Common myeloid progenitor, CD34-positive (primary cell): ENCODE measurements at places on chromosomes 4 and X.
A peak's percentile ranks its signal among the peaks of the same experiment; 100 is the strongest.

GRCh38 chr4:70280567-70280966 is 38.2 kb downstream of the CSN3 start:
- no peak for DNase-seq

- DNase-seq: no peak
Measured at GRCh38 chr4:74120086-74120485, 21.1 kb upstream of the CXCL2 start.

- peak; percentile 0 for DNase-seq
Measured at GRCh38 chr4:167177925-167178324, 56.4 kb downstream of the SPOCK3 start.

- DNase-seq: no peak
Measured at GRCh38 chr4:112379306-112379705, 82.1 kb downstream of the ALPK1 start.

- DNase-seq: no peak
Measured at GRCh38 chr4:31548021-31548420, 827.9 kb downstream of the PCDH7 start.

DNA sequence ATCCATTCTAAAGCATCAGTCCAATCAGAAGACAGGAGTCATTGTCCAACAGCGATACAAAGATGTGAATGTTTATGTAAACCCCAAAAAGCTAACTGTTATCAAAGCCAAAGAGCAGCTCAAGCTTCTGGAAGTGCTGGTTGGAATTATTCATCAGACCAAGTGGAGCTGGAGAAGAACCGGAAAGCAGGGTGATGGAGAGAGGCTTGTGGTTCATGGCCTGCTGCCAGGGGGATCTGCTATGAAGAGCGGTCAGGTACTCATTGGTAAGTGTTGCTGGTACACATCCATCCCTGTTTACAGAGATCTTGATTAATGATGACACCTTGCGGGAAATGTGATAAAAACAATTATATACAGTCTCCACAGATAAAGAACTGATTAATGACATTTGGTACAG is 11.0 kb downstream of the INTU start:
- DNase-seq: no peak

DNA sequence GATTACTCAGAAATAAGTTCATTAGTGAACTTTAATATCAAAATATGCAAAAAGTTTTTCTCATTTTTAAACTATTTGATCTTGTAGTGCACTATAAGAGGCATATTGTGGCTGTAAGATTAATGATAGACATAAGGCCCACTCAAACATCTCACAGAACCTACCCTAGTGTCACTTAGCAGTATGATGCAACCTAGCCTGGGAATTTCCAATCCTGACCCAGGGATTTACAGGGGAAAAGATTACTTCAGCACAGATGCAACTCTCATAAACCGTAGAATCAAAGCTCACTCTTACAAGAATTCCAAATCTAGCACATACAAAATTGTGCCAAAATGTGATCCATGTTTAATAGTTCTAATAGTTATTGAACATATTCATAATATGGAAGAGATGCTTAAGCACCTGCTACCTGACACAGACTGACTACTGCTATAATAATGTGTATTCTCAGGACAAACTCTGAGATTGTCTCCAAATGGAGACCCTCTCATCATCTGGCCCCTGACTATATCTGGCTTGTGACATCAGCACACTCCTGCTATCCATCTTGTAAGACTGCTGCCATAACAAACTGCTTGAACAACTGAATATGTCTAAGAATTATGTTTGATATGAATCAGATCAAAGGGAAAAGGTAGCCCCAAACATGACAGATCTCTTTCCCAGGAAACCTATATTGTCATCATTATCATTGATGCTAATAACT is 271.9 kb downstream of the PABPC4L start:
- no peak for DNase-seq

DNA sequence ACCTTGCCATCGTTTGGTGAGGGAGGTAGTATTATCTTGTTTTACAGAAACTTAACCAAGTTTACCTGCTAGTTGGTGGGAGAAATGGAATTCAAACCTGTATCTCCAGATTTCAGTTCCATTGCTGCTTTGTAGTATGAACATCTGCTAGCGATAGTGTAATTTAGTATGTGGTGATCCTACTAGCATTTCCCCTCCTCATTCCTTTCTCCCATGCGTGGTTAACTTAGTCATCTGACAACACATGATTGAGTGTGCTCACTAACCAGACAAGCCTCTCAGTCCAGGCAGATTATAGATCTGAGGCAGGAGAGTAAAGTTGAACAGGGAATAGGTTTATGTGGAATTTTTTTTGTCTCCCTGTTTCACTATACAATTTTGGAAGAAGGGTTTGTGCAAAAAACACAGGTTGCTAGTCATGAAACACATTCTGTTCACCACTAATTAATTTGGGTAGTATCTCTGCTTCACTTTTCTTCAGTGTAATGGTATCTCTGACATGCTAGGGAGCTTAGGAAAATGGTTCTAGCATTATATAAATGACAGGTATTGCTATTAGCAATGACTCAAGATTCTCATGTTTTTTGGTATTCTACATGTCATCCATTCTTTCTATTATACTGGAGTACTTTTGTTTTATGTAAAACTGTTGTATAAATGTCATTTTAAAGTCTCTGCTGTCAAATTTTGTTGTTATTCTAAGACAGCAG is 21.7 kb downstream of the RBPJ start:
- no peak for DNase-seq

DNA sequence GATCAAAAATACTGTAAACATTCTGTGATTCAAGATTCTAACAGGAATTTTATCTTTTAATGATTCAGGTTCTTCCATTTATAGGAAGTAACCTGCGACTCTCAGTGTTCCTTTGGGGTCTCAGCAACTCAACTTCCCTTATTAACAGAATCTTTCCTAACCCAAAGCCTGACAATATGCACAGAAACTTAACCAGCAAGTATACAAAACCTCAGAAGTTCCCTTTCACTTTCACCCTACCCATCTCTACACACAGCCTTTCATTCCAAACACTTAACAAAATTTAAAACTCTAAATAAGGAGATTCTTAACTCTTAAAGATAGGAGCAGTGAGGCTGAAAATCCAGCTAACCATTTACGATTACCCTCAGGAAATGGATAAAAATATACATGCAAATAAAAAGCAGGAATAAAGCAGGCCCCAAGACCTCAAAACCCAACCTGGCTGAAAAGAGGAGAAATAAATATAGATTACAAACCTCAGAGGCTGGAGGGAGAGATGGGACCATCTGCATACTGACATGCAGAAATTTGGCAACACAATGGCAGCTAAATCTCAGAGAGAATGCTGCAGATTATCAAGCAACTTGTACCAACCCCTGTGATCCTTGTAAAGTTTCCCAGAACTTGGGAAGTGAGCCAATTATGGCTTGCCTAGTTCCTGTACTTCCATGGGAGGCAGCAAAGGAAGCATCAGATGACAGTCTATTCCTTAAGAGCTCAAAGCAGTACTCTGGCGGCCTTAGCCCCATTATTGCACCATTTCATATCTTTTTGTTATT is 101.0 kb downstream of the ATP11C start:
- DNase-seq: peak; percentile 67

DNA sequence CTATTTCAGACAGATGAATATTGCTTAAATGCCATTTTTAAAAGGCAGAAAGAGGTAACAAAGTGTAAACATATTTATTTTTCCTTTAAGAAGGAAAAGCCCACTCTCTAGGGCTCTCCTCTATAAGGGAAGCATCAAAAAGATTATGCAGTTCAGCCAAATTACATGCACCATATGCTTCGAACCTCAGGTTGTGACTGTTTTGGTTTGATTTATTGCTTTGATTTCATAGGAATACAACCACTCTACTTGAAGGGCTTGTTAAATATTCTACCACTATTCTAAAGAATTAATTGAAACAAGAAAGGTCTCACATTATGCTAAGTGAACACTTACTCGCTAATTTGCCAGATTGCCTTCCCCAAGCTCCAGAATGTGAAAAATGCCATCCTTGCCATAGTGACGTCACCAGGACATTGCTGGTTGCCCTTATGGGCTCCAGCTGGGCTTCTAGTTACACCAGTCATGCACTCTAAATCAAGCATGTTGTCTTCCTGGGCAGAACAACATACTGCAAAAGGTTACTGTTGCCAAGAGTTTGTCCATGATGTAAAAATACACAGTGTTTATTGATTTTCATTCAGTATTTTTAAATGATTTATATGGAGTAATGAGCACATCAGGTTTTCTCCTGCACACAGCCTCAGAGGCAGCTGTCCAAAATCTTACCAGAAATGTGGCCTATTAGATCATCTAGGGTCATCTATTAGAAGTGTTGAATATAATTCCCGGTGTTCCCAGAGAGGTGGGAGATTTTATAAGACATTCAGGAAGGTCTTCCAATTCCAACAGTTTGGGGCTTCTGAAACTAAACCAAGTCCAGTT is 164.4 kb upstream of the RAPGEF2 start:
- DNase-seq: no peak

- no peak for DNase-seq
Measured at GRCh38 chrX:148811236-148811635, 310.8 kb downstream of the AFF2 start.

- DNase-seq: no peak
Measured at GRCh38 chr4:181860157-181860556, 383.0 kb upstream of the TENM3 start.

DNA sequence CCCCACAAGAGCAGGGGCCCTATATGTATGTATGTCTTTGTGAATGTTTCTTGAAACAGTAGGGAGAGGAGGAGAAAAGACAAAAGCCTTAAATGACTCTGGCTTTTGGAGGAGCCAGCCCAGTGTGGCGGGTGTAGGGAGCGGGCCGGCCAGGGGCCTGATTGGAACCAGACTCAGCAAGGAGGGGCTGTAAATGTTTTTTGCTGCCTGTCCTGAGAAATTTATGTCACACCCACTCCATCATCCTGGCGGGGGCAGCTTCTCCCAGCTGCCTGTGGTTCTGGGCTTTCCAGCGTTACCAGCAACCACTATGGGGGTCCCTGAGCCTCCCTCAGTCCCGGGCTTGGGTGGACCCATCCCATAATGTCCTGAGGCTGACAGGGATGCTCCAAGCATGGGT is 130.8 kb downstream of the PJA1 start:
- DNase-seq: no peak

DNA sequence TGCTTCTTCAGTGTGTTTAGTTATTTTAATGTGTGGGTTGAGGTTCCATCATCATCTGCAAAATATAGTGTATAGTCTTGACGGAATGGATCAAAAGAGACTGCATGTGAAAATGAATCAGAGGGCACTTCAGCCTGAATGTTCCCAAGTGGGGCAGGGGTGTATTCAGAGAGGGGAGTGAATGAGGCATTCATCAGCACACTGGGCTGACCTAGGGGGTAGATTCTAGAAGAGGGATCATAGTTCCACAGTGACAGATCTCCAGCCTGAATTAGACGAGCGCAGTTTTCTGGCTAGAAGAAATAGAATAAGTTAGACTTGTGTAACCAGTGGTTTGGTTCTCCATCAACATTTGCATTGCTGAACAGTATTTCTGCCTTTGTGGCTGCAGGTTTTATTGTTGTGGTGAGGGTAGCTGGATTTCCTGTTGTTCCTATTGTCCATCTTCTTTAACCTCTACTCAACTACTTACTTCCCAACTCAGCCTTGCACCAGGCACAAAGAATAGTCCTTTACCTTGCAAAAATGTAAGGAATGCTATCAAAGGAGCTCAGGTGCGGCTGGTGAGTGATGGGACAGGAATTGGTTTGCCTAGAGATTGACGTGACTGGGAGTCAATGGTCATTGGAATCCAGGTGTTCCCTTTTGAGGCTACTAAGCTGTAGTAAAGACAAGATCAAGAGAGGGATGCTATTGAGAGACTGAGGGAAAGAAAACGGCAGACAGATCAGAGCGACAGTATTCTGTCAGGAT is 50.9 kb downstream of the NAP1L5 start:
- no peak for DNase-seq

DNA sequence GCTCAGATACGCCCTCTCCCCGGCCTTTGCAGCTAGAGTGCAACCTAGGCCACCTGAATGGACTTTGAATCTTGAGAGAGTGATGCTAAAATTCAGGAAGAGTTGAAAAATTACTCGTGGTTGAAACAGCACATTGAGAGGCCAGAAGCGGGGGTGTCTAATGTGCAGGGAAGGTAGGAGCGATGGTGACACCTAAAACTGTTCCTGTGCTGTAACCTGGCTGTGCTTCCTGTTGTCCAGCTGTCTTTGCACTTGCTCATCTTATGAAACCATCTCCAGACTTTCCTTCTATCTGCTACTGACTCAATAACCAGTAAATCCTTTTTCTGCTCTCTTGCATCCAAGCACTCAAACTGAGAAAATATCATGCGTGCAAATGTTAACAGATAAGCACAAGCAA is 106.4 kb upstream of the RPS6KA3 start:
- DNase-seq: no peak

GRCh38 chr4:76984127-76984526 is 34.6 kb downstream of the SEPTIN11 start:
- DNase-seq: peak; percentile 71

GRCh38 chrX:153771415-153772315 is 7.6 kb downstream of the PLXNB3 start:
- no peak for DNase-seq

DNA sequence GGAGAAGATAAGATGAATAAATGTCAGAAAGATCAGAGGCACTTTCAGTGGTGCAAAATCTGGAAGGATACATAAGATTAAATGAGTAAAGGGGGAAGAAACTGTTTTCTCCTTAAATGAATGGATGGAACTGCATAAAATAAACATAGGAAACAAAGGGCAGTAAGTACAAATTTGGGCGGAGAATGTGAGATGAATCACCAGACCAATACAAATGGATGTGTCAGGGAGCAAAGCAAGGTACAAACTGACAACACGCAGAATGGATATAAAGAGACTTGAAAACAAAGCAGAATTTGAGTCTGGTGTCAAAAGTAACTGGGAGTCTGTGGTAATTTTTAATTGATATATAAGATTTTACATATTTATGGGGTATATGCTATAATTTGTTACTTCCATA is 175.3 kb upstream of the PCDH18 start:
- DNase-seq: no peak

GRCh38 chrX:103889216-103889615 is 57.2 kb upstream of the RAB9B start:
- DNase-seq: no peak

DNA sequence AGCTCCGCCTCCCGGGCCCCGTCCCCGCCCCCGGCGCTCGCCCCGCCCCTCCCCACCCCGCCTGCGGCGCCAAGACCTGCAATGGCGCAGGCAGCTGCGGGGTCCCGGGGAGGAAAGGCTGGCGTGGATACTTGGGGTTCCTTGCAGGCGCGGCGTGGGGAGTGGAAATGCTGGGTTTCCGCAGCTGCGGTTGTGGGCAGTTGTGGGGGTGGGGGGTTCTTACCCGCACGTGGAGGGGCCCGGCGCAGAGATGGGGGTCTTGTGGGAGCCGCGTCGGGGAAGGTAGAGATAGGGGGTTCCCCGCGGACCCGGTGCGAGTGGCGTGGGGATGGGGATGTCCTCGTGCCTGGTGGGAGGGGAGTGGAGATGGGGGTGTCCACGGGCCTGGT is 680 bp upstream of the ASMTL start:
- DNase-seq: peak; percentile 88
